Activated naive CD4-positive, alpha-beta T cell treated with anti-CD3 and anti-CD28 coated beads for 36 hours (primary cell): ENCODE measurements at places on chromosomes 12 and 14. TPM values are rescaled to one million over a fixed set of nuclear protein-coding genes. Genes with fewer than 3 reads are reported as not detected.

GRCh38 chr12:121709478-121709961 is 3.0 kb upstream of the TMEM120B start:
- no peak overlapping the region for H3K4me3 ChIP-seq
- no peak for DNase-seq
- H3K4me1 ChIP-seq, result peaks cover 16% of the 10 kb centered on the region
- H3K36me3 ChIP-seq, result no peaks in the 10 kb centered on the region
- H3K27ac ChIP-seq, result no peak overlapping the region

DNA sequence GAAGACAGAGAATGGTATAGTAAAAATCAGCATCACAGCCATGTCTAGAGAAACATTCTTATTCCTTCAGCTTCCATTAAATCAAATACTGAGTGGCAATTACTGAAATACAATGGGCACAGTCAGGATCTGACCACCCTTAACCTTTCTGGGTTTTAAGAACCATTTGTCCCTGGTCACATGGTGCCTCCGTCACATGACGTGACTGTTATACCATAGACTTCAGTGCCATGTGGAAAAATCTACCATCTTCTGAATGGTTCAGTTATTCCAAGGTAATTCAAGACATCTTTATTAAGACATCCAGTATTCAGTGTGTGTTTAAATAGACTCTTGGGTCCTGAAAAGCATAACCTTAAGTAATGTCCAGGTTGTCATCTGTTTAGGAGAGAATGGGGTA is 553.1 kb upstream of the FLRT2 start:
- H3K27me3 ChIP-seq, result no peaks in the 10 kb centered on the region
- no peaks in the 10 kb centered on the region for H3K4me1 ChIP-seq
- H3K27ac ChIP-seq, result no peak overlapping the region
- no peaks in the 10 kb centered on the region for H3K36me3 ChIP-seq

- DNase-seq, result no peak
- H3K4me1 ChIP-seq, result peaks cover 39% of the 10 kb centered on the region
- H3K4me3 ChIP-seq, result peak overlapping the region; percentile 79
- H3K36me3 ChIP-seq, result peaks cover 4% of the 10 kb centered on the region
Measured at GRCh38 chr14:20632448-20632830, 9.1 kb downstream of the OR6S1 start.

ASPG gene
- not detected for total RNA-seq

DNA sequence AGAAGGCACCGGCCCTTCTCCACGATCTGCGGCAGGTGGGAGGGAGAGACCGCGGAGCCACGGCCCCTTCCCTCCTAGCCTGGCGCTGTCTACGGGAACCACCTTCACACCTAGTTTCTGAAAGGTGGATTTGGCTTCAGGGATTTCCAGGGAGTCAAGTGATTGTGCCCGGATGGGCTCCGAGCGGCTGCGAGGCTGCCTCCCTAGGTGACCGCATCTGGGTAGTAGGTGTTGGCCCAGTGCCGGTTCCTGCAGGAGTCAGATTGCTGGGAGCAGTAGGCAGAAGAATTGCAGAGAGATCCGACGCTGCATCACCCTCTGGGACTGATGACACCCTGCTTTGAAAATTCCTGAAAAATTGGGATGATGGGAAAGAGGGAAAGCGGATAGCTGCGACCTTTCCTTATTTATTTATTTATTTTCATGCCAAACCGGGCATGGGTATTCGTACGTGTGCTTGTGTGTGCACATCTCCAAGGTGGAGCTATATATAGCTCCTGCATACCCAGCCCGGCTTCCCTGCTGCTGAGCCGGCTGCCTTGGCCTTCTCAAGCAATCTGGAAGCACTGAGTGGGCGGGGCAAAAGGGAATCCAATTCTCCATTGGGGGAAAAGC is 1.1 kb downstream of the CNTN1 start:
- peaks cover 26% of the 10 kb centered on the region for H3K27me3 ChIP-seq
- H3K27ac ChIP-seq, result no peak overlapping the region
- no peak overlapping the region for H3K4me3 ChIP-seq

DNA sequence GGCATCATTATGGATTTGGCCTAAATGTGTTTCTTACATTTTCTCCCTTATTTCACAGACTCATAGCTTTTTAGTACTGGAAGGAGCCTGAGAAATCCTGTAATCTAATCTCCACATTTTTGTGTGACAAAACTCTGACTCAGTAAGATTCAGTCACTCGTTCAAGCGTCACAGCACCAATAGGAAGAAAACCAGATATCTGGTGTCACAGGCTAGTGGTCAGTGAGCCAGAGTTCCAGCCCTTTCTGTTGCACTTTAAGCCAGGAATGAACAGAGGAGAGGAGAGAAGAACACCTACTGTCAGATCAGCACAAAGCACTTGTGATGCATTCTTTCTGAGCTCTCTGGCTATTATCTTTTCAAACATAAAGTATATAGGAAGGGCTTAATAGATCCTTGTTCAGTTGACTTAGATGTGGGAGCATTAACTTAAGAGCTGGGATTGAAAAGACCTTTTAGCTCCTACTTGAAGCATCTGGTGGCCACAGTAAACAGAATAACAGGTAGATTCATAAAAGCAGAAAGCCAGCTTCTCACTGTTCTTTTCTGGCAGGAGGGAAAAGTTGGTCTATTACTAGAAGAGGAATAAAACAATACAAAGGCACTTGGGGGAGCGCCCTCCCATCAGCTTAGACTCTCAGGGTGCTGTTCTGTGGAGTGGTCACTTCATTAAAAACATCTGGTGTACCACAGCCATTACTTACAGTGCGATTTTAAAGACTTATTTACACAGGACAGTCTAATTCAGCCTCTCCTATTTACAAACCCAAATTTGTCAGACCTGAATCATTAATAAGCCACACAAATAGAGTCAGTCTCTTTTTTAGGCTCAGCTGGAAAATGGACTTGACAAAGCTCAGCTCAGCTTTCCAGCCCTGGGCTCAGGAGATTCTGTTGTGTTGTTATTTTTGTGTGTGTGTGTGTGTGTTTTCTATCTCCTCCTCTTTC is 12.2 kb upstream of the NID2 start:
- H3K27ac ChIP-seq, result no peak overlapping the region
- H3K27me3 ChIP-seq, result peaks cover 17% of the 10 kb centered on the region
- no peak overlapping the region for H3K4me3 ChIP-seq
- no peak for DNase-seq

GNPNAT1 gene
- 26.1 TPM for total RNA-seq
